Dermis microvascular lymphatic vessel endothelial cell (primary cell): ENCODE measurements at places on chromosomes 2 and 18. TPM values are rescaled to one million over a fixed set of nuclear protein-coding genes. Genes with fewer than 3 reads are reported as not detected.

The TMX3 gene
- total RNA-seq = 59.6 and 63.3 TPM in 2 replicates

The SCYGR4 gene
- total RNA-seq = not detected in 2 replicates

The GPR39 gene
- not detected in 2 replicates for total RNA-seq

GRCh38 chr2:62348700-62349099 is 152.8 kb downstream of the B3GNT2 start:
- DNase-seq = no peak

DNA sequence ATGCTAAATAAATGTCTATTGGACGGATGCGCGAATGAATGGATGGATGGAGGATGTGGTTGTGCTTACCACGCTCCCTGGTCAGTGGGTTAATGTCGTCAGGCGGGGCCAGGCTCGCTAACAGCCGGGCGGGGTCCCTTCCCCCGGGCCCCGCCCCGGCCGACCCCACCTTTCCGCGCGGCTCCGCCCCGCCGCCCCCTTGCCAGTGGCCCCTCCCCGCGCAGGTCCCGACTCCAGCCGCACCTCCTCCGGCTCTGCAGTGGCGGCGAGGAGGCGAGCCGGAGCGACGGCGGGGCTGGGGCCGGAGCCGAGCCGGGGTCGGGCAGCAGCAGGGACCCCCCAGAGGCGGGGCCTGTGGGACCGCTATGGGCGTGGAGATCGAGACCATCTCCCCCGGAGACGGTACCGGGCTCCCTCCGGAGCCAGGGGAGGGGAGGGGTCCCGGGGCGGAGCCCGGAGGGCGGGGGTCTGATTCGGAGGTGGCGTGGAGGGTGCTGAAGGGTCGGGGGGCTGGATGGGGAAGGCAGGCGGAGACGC is at the start of gene FKBP1B:
TSS of gene FKBP1B (plus strand) at position 257 of the 537 bp plus-strand sequence. CDS start at position 366, 109 bp downstream.
- peak; percentile 67 for DNase-seq

DNA sequence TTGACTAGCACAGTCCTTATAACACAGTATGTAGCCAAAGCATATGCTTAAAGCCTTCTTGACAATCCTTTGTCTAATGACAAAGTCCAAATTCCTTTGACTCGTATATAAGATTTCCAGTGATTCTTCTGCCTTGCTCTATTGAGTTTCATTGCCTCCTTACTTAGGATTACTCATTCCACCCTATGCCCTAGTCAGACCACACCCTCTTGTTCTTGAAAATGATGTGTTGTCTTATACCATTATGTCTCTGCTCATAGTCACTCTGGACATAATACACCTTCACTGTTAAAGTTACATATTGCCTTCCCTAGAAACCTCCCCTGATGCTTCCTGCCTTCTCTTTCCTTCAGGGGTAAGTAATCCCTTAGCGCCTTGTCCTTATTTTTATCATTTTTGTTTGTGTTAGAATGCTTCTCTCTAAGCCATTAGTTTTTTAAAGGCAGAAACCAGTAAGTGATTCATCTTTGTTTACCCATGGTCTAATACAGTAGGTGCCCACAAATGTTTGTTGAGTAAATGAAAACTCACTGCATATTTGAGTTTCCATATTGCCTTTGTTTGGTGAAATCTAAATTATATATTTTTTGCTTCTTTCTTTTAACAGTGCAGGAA is 19.3 kb downstream of the GPD2 start:
- no peak for DNase-seq

DNA sequence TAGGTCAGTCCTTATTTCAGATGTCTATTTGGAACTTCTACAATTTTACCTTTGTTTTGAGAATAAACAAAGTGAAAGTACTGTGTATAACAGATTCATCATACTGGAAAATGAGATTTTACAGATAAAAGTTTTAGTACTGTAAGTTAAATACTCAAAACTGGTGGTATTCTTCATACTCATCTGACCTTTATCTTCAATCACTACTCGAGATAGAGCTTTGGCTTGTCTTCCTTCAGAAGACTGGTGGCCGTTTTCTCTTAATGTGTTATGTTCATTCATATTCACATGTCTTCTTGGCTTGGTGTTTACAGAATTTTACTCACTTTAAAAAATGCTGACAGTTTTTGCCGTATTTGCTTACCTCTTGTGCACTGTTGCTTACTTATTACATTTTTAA is 2.1 kb downstream of the SPOPL start:
- no peak for DNase-seq

DNA sequence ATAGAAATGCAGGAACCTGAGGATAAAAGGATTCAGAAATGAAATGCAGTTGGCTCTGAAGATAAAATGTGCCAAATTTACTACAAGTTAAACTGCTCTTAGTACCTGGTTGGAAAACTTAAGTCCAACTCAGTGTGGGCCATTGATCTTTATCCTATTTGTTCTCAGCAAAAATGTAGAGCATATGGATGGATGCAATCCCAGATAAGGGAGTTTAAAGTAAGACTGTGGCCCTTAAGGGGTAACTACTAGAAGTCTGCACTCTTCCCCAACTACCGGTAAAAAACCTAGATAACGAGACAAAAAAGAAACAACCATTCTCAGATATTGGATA is 63.9 kb downstream of the MDH1 start:
- DNase-seq = no peak

GRCh38 chr2:189261431-189261841 is 81.9 kb upstream of the COL5A2 start:
- DNase-seq = peak; percentile 90

DNA sequence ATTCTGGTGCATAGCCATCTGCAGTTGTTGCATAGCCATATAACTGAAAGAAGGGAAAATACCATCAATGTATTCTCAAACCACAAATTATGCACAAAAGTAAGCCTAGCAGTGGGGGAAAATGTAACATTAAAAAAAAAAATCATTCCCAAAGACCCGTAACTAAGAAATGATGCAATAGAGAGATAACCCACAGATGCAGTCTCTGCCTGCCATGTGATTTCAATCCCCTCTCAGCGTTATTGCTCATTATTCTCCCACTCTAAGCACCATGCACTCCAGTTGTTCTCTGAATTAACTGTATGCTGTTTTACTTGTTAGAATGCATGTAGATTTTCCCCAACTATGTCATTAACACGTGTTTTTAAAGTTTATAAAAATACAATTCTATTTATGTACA is 14.1 kb downstream of the DSC1 start:
- DNase-seq = no peak

GRCh38 chr18:26386441-26386840 is 160.2 kb downstream of the TAF4B start:
- no peak for DNase-seq

GRCh38 chr2:151200844-151201243 is 60.8 kb downstream of the RBM43 start:
- DNase-seq = no peak
